ENCODE measurements at places on chromosomes 16 and 17.

DNA sequence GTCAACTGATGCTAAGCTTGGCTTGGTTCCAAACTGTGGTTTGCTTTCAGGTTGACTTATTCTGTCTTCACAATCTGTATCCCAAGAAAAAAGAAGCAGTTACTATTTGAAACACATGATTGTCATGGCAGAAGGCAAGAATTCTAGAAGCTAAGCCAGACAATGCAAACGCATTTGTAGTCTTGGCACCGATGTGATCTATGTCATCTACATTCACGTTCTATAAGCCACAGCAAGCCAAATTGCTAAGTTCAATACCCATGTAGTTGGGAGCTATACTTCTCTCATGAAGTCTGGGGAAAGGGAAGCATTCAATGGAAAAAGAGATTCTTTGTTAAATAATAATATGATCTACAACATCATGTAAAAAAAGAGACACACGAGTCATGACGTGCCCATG lies 18.3 kb upstream of the KIF2B start:
- no peak for DNase-seq

- DNase-seq = no peak
These were observed 92.6 kb downstream of the KANSL1 start for GRCh38 chr17:46100590-46100989.

DNA sequence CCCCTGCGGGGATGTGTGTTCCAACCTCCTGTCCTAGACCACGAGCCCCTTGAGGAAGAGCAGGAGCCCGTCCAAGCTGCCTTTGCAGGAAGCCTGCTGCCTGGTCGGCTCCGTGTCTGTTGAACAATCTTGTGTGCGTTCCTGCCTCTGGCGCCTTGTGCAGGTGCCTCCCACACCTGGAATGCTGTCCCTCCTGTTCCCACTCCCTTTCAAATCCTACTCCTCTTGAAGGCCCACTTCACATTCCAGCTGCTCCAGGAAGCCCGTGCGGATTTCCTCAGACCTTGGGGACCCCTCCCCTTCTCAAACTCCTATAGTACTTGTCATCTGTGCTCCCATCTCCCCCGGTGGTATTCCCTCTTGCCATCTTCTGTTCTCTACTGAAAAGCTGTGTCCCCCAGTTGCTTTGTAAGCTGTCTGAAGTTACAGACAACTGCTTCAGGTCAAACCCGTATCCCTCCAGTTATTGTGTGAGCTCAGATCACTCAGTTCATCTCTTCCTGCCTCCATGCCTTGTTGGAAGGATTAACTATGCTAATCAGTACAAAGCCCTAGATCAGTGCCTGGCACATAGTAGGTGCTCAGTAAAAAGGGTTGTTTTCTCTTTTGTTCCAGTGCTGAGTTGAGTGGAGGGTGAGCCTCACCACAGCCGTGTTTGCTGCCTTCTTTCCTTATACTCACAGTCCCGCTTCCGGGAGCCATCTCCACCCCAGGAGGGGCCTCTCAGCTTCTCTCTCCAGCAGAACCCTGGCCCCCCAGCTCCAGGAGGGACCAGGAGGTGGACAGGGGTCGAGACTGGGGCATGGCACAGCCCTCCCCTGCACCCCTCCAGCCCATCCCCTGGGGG lies 241.8 kb upstream of the CIBAR2 start:
- DNase-seq = no peak

DNA sequence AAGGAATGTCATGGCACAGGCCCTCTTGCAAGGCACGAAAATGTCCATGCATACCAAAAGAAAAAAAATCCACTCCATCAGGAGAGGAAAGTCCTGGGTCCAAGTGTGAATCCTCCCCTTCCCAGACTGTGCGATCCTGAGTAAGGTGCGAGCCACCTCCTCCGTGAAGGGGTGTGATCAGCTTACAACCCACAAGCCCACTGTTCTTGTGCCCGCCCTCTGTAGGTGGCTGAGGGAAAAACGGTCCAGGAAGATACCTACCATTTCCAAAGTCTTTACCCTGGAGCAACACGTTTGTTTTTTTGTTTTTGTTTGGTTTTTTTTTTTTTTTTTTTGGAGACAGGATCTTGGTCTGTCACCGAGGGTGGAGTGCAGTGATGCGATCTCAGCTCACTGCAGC lies 116.5 kb downstream of the ZNF423 start:
- DNase-seq = no peak

DNA sequence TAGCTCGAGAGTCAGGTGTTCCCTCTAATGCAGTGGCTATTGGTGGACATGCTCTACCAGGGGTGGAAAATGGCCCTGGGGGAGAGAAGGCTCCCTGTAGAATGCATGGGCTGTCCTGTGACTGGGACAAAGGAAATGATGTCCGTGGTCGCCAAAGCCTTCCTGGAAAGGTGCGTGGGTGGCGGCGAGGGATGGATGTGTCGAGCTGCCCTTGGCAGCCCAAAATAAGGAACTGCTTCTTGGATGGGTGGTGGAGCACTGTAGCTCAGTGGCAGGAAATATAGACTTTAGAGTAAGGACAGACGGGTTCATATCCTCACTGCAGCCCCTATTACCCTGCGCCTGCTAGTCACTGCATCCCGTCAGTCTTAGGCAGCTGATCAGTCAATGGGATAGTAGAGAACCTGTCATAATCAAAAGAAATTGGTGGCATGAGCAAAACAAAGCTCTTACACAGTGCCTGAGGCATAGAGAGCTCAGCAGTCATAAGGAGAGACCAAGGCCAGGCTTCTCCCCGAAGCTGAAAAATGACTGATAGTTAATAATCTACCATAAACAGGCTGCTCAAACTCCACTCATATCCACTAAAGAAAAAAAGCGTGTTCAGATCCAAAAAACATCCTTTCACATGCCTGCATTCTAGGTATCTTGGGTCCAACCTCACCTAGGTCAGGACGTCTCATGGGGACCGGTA lies 123.5 kb upstream of the PLCG2 start:
- no peak for DNase-seq

DNA sequence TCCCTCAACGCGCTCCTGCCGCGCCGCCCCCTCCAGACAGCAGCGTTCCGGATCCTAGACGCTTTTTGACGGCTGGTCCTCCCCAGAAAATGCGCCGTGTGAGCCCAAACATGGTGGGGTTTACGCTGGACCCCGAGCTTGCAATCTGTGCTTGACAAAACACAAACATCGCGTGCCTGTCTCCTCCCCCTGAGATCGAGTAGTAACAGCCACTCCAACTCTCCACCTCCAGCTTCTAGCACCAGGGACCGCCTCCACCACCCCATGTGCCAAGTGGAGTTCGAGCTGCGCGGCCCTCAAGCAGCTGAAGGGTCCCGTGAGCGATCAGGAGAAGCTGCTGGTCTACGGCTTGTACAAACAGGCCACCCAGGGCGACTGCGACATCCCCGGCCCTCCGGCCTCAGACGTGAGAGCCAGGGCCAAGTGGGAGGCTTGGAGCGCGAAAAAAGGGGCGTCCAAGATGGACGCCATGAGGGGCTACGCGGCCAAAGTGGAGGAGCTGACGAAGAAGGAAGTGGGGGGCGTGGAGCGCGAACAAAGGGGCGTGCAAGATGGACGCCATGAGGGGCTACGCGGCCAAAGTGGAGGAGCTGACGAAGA lies 656 bp upstream of the GEMIN4 start:
- DNase-seq = no peak

GRCh38 chr16:79006765-79007164 lies 593.8 kb downstream of the MAF start:
- DNase-seq = no peak
